ENCODE measurements at places on chromosomes 7 and 10.

- DNase-seq: no peak
Measured at GRCh38 chr10:97887399-97887798, 37.8 kb downstream of the GOLGA7B start.

DNA sequence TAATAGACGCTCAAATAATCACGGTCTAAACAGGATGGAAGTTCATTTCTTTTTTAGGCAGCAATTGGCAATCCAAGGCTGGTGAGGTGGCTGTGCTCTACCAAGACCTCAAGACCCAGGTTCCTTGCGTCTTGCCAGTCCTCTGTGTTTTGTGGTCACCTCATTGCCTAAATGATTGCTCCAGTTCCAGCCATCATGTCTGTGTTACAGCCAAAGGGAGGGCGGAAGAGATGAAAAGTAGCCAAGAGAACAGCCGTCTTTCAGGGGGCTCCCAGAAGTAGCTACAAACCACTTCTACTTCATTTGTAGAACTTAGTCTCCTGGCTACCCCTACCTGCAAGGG lies 19.2 kb upstream of the C10orf67 start:
- no peak for DNase-seq

- peak; percentile 37 for DNase-seq
Measured at GRCh38 chr10:59872892-59873463, 33.4 kb downstream of the CCDC6 start.

DNA sequence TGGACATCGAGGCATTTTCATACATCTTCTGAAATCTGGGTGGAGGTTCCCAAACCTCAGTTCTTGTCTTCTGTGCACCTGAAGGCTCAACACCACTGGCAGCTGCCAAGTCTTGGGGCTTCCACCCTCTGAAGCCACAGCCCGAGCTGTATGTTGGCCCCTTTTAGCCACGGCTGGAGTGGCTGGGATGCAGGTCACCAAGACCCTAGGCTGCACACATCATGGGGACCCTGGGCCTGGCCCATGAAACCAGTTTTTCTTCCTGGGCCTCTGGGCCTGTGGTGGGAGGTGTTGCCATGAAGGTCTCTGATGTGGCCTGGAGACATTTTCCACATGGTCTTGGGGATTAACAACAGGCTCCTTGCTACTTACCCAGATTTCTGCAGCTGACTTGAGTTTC lies 62.1 kb downstream of the INPP5A start:
- no peak for DNase-seq

DNA sequence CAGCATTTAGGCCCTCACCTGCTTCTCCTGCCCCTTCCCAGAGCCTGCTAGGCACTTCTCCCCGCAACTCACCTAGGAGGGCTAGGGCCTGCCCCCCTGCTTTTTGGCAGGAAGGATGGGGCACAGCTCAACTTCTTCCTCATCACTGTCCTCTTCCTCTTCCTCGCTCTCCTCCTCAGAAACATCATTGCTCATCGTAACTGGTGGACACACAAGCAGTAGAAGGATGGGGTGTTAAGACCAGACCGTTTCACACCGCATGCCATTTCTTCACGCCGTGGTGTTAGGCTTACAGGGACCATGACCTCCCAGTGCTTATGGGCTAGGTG lies 1.6 kb downstream of the NPM3 start:
- DNase-seq: no peak

- DNase-seq: no peak
Measured at GRCh38 chr7:134943785-134944400, 42.4 kb upstream of the AGBL3 start.

GRCh38 chr10:88557658-88558057 lies 25.5 kb downstream of the RNLS start:
- DNase-seq: no peak

DNA sequence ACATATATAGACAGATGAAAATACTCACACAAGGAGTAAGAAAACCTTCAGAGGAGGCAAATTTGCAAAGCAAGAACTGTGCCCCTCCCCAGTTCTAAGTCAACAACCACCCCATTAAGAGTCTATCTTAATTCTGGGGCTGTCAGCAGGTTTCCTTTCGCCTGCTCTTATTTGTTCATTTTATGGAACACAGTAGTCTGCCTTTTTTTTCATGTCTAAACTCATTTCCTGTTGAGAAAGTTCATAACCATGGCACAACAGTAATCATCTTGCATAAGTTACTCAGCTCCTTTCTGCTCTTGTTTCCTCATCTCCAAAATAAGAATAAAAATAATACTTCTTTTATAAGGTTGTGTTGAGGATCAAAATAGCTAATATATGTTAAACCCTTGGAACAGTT lies 25.8 kb upstream of the AMPH start:
- DNase-seq: no peak

- no peak for DNase-seq
Measured at GRCh38 chr10:97836446-97836845, 13.2 kb upstream of the GOLGA7B start.

DNA sequence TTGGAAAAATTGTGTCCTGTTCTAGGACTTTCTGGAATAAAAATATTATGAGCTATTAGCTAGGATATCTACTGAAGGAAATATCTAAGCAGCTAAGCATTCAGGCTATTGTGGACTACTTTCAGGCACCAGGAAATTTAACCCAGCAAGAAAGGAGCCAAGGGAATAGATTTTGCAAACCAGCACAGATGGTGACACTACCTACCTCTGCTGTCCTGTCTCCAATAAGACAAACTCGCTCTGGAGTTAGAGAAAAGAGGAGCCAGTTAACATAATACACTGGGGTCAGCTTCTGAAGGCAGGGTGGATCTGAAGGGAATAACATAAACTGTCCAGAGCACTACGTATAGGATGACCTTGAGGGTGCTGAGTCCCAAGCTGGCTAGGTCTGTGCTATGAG lies 223.7 kb upstream of the PRSS58 start:
- DNase-seq: no peak

GRCh38 chr10:50567384-50567783 lies 56.4 kb downstream of the SGMS1 start:
- no peak for DNase-seq

- DNase-seq: no peak
Measured at GRCh38 chr7:103658055-103659005, 212.3 kb upstream of the SLC26A5 start.
